A172 (cell line): ENCODE measurements at places on chromosomes 11 and 22. TPM values are rescaled to one million over a fixed set of nuclear protein-coding genes. Genes with fewer than 3 reads are reported as not detected.

The TYR gene
- not detected in 2 replicates for total RNA-seq

DNA sequence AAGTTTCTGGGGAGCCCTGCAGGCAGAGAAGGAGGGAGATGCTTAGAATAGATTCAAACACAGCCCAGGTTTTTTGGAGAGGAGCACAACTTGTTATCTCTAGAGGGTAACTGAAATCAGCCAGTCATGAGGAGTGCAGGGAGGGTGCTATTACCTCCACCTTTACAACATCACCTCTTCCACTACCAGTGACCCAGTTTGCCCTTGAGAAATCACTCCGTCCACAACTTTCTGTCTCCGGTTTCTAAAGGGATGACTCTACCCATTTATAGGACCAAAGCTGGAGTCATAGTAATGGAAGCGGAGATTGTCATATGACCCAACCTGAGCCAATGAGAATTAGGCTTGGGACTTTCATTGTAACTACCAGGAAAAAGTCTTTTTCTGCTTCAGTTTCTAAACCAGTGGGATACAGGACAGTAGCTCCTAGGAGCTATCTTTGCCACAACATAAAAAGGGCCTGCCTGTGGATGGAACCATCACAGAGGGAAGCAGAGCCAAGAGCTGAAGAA, 131.2 kb upstream of the SERPIND1 start:
- DNase-seq: no peak

The OR2D3 gene
- not detected in 2 replicates for total RNA-seq

GRCh38 chr11:133635244-133635739, 103.0 kb upstream of the OPCML start:
- no peak for DNase-seq

GRCh38 chr11:11505692-11506091, 116.1 kb downstream of the GALNT18 start:
- DNase-seq: no peak

GRCh38 chr11:116167706-116168458, 604.9 kb downstream of the BUD13 start:
- no peak for DNase-seq

DNA sequence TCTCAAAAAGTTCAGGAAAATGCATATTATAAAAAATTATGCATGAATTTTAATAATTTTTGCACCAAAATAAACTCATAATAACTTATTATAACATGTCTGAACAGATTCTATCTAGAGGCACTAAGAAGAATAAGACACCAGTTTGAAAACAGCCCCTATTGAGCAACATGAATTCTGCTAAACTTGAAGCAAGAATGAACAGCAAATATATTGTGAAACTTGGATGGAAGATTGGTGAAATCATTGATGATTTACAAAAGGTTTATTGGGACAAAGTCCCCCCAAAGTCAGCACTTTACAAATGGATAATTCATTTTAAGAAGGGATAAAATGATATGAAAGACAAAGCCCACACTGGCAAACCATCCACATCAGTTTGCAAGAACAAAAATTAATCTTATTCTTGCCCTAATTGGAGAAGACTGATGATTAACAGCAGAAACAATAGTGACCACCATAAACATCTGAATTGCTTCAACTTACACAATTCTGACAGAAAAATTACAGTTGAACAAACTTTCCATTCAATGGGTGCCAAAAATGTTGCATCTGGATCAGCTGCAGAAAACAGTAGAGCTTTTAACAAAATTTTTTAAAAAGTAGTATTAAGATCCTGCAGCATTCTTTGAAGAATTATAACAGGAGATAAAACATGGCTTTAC, 257.5 kb upstream of the FAT3 start:
- no peak for DNase-seq

The KLHL22 gene
- total RNA-seq: 12.0 and 13.6 TPM in 2 replicates

- peak; percentile 79 for DNase-seq
Measured at GRCh38 chr22:49960159-49961004, at the start of gene PIM3. PIM3 (plus strand) TSS chr22:49960772; CDS start chr22:49960948, 176 bp downstream.

The EFEMP2 gene
- total RNA-seq: 48.5 and 56.8 TPM in 2 replicates

The NEFH gene
- not detected in 2 replicates for total RNA-seq

GRCh38 chr11:123461164-123461563, 31.1 kb downstream of the GRAMD1B start:
- no peak for DNase-seq

GRCh38 chr22:29454276-29454675, 15.9 kb downstream of the RFPL1 start:
- DNase-seq: no peak

- peak; percentile 19 for DNase-seq
Measured at GRCh38 chr22:49396817-49397216, 430.9 kb downstream of the BRD1 start.
